Immature natural killer cell (primary cell): ENCODE measurements at places on chromosomes 1 and 21.

GRCh38 chr21:34890724-34891612 lies 158.1 kb downstream of the RUNX1 start:
- DNase-seq: no peak

DNA sequence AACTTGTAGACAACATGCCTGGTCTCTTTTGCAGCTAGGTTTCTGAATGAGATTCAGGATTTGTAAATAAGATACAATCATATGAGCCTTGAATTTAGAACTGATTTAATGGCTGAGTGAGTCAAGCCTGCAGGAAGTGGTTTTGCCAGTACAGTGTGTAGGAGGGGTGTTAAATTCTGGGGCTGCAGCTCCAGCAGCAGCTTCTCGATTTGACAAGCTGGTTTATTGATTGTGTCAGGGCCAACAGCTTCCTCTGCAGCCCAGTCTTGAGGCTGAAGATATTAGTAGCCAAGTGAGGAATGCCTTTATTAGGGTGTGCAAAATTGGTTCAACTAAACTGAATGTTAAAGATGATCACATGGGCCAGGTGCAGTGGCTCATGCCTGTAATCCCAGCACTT lies 11.5 kb upstream of the PLA2G5 start:
- peak; percentile 35 for DNase-seq

DNA sequence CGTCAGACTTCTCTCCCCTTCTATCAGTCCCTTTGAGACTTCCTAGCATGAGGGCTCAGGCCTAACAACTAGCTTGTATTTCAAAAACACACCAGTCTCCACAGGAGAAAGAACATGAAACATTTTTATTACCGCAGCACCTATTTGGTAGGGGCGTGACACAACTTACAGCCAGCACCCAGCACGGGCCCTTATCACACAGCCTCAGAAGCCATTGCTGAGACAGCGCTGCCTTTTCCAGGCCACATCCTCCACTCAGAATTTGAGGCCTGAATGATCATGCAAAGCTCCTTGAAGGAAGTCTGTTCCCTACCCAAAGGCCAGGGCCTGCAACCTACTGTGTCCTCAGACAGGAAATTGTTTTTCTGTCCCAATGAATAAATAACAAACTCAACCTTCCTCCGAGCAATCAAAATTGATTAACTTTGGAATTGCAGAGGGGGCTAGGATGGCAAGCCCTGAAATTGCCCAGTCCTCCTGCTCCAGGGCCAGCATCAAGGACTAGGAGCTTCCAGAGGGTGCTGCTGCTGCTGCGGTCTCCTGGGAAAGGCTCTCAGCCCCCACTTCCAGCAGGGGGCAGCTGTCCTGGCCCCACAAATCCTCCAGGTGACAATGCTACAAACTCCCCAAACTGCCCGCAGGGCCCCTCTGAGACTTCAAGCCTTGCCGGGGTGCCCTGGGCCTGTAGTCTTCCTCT lies 94.3 kb upstream of the GALNT2 start:
- no peak for DNase-seq

DNA sequence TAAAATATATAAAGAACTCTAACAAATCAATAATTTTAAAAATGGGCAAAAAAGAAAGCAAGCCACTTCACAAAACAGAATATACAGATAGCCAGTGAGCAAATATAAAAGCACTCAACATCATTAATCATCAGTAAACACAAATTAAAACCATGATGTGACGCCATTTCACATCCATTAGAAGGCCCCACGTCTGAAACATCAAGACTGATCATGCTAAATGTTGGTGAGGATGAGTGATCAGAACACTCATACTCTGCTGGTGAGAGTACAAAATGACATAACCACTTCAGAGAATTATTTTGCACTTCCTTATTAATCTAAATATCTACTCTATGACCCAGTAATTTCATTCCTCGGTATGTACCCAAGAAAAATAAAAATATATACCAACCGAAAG lies 512.2 kb upstream of the NR5A2 start:
- no peak for DNase-seq

GRCh38 chr1:39047374-39048229 lies 21.5 kb downstream of the NDUFS5 start:
- DNase-seq: no peak

- no peak for DNase-seq
Observed at GRCh38 chr1:154824179-154825000, 45.7 kb downstream of the KCNN3 start.

DNA sequence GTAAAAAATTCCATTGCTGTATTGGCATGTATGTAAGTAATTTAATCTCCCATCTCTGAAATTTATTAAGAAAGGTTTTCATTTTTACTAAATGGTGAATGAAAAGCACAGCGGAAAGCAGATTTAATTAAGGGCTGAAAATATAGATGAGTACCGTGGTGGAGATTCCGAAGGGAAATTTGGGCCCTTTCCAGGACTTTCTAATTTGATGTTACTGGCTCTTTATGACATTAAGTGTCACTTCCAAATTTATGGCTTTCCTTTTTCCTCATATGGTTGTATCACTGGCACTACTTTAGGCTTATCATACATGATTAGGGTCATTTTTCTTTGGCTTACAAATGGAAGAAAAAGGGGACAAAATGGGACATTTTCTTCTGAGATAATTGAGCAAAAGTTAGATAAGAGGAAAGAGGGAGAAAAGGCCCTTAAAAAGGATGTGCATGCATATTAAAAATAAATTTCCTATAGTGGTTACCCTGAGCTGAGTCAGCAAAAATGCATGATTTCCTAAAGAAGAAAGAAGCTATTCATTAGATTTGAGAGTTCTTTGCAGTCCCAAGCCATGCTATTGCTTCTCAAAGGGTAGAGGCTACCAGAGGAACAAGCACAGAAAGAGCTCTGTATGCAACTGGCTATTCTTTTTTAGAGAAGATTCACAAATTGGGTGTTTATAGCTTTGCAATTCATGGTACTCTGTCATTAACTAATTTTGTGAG lies 74.9 kb upstream of the CNIH3 start:
- no peak for DNase-seq

GRCh38 chr1:36737767-36738166 lies 255.1 kb upstream of the CSF3R start:
- DNase-seq: no peak

- DNase-seq: no peak
Observed at GRCh38 chr1:219325368-219325742, 151.7 kb downstream of the LYPLAL1 start.

DNA sequence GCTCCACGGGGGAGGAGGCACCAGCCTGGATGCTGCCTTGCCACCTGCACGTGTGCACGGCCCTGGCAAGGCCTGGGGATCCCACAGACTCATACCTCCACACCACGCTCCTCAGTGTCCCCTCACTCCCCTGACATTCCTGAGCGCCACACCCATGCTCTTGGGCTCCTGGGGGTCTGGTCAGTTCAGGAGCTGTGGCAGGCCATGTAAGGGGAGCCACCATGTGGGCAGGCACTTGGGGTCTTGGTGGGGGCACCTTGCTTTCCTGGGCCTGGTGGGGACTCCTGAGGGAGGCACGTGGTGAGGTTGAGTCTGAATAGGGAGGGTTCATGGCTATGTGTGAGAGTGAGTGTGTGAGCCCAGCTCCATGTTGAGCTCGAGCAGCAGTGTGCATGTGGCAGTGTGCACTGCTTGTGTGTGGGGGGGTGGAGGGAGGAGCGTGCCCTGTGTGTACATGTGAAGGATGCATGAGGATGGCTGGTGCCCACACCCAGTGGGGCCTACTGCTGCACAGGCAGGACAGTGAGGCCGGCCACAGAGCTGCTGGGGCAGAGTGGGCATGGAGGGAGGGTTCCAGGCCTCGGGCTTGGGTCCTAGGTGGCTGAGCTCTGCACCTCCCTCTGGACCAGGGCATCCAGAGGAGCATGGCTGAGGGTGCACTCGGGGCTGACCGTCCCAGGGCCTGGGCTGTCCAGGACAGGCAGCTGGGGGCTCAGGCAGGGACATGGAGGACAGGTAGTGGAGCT lies 1.6 kb downstream of the GJC2 start:
- no peak for DNase-seq

- DNase-seq: no peak
Observed at GRCh38 chr1:26579681-26580111, 50.1 kb downstream of the RPS6KA1 start.

- no peak for DNase-seq
Observed at GRCh38 chr1:97581614-97582051, 339.2 kb downstream of the DPYD start.

DNA sequence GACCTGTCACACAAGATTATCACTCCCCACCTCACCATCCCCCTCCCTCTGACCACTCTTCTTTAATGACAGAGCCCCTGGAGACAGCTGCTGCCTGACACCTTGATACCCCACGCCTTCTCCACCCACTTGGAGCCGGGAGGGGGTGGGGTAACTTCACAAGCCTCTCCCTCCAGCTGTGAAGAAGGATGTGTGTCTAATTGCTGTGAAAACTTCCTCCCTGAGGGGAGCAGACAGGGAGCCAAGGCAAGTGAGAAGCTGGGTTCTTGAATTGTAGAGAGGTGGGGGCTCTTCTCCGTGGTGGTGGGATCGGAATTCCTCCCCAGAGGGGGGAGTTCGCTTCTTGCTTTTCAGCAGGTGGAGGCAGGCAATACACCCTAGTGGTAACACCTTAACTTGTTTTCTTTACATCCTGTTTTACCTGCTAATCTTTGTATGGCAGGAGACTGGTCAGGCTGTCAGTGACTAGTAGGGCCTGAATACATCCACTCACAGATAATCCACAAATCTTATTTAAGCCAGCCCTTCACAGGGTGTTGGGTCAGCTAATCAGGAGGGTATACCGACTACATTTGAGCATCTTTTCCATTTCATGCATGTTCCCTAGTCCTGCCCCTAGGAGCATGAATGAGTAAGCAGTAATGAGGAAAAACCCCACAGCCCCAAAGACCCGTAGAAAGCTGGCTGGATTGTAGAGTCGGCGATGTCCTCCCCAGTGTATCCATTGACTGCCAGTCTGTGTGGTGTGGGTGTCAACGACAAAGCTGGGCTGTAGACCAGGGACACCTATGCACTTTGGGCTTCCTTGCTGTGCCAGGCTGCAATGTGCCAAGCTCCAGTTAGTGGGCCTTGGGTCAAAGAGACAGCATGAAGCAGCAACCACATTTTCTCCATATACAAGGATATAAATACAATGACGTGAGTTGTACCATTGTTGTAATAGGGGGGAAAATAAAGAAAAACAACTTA lies 57.3 kb downstream of the NFASC start:
- no peak for DNase-seq

GRCh38 chr1:194705123-194705854 lies 1518.9 kb upstream of the B3GALT2 start:
- DNase-seq: no peak

GRCh38 chr1:71054791-71055190 lies 7.2 kb upstream of the PTGER3 start:
- DNase-seq: no peak

- DNase-seq: no peak
Observed at GRCh38 chr21:45846373-45847160, 135.0 kb upstream of the COL6A1 start.

GRCh38 chr1:62058956-62059355 lies 135.7 kb upstream of the L1TD1 start:
- no peak for DNase-seq

- DNase-seq: no peak
Observed at GRCh38 chr1:7531562-7532340, 239.3 kb upstream of the VAMP3 start.

GRCh38 chr21:41638201-41638790 lies 128.6 kb downstream of the RIPK4 start:
- no peak for DNase-seq

GRCh38 chr1:98385652-98386051 lies 275.9 kb upstream of the SNX7 start:
- no peak for DNase-seq

- DNase-seq: no peak
Observed at GRCh38 chr1:6690186-6690585, 11.4 kb downstream of the DNAJC11 start.

DNA sequence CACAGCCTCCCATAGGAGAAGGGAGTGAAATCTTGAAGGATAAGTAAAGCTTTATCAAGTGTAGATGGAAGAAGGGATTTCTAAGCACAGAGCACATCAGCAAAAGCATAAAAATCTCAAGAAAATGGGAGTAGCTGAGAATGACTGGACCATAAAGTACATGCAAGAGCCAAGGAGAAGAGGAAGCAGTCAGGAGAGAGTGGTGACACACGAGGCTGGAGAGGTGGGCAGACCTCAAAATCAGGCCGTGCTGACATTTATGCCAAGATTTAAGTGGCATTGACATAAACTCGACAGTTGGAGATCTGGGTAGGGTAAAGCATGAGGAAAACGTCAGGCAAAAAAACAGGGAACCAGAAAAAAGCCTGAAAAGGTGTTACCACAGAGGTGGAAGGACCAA lies 62.3 kb downstream of the GFI1 start:
- DNase-seq: no peak

DNA sequence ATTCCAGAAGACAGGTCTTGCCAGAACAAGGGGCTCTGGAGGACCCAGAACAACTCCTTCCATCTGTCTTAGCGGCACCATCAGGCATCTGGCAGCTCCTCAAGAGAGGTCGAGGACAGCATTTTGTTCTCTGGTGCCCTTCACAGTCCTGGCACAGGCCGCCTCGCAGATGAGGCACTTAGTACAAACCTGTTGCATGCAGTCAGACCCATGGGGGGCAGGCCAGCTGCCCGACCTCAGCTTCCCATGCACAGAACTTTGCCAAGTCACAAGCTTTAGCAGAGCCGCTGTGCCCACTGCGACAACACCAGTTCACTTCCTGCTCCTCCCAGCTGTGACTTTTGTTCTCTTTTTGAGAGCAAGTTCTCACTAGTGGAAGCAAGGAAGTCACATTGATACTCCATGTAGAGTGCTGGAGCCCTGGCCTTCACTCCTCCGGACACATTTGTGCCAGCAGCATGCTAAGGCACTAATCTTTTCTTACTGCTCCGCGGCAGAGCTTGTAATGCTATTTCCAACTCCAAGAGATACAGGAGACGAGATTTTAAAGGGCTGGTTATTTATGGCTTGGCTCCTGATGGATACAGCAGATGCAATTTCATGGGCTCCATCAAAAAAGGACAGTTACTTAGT lies 44.6 kb downstream of the HMGB4 start:
- DNase-seq: no peak

GRCh38 chr1:58942759-58943191 lies 158.9 kb upstream of the JUN start:
- peak; percentile 24 for DNase-seq

DNA sequence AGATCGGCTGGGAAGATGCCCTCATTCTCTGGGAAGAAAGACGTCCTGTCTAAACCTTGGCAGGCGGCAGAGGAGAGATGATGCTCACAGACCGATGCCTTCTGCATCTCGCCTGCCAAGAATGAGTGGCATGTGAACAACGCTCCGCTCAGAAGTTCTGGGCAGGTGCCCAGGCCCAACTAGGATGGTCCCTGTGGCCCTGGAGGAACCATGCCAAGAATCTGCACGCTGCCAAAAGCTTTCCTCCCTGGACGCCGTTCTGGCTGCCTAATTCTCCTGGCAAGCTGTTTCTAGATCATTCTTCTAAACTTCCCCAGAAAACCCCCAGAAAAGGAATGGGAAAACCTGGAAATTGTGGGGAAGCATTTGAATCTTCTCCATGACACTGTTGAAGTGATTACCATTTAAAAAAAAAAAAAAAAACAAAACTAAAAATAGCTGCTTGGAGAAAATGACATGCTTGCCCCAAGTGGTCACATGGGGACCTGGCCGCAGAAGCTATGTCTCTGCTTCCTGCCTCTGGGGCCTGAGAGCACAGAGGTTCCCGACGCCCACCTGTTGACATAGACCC lies 440.9 kb downstream of the PRDM2 start:
- DNase-seq: no peak
